Activated CD4-positive, alpha-beta memory T cell treated with anti-CD3 and anti-CD28 coated beads for 36 hours (primary cell): ENCODE measurements at places on chromosomes 7 and 10.

- DNase-seq, result no peak
Measured at GRCh38 chr7:27560706-27561235, 101.9 kb downstream of the HIBADH start.

DNA sequence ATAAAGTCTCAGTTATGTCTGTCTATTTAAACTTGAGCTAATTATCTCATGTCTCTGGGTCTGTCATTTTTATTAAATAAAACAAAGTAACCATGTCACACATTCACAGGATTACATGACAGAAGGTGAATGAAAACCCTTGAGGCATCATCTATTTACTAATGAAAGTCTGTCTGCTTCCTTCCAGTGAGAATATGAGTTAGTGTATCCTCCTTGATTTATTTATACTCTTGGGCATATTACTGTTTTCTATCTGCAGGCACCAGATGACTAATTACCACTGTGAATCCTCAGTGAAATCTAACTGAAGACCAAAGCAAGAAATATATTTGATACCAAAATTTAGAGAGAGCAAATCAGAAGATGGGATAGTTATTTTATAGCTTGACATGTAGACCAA, 163.7 kb downstream of the CDC14C start:
- DNase-seq, result no peak

DNA sequence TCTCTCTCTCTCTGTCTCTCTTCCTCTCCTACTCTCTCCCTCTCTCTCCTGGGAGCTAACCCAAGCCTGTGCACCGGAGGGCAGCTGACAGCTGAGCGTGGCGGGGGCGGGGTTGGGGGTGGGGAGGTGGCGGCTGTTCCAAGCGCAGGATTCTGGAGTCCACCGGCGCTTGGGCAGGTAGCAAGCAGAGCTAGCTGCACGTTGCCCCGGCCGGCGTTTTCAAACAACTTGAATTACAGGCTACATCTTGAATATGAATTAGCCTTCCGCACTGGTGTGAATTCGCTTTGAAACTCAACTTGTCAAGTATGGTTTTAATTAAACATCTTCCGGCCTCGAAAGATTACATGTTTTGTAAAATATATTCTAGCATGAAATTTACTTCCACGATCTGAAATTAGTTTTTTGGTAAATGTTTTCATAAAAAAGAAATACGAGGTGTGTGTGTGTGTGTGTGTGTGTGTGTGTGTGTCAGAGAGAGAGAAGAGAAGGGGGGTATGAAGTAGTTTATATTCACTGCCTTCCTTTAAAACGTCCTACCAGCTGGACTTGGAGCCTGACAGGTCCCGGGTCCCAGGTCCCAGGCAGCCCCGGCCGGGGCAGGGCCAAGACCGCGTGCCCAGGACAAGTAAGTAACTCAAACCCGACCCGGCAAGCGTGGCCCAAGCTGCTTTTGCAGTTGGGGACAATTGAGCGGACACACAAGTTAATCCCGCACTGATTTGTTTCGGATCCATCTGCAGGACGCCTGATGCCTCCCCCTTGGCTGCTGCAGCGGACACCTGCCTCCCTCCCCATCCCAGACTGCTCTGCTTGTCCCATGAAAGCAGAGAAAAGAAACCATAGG, 9.0 kb upstream of the DLX6 start:
- DNase-seq, result no peak

DNA sequence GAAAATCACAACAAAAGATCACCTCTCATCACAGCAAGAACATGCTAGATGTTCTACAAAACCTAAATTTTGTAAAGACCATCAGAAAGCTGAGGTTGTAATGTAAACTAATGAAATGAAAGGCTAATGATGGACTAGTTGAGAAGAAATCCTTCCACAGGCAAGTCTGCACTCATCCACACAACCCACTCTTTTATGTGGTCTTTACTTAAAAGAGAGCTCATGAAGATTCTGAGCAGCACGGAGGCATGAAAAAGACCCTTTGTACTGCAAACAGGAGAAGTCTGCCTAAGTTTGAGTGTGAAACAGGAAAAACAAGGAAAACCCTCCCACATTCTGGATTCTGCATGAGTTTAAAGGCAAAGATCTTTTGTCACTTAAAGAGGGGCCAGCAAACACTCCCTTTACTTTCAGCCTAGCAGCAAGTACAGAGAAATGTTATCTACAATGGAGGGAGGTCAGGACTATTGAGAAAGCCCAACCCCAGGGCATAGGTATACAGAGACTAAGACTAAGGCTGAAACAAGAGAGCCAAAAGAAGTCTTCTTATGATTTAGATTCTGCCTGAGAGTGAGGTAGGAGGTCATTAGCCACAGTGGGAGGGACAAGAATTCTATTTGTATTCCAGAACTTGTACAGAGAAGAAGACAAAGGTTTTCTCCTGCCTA, 521.2 kb upstream of the TEX47 start:
- DNase-seq, result no peak

GRCh38 chr10:119370111-119370741, 162.9 kb downstream of the GRK5 start:
- no peak for DNase-seq

- DNase-seq, result no peak
Measured at GRCh38 chr7:85479918-85480643, 293.2 kb upstream of the SEMA3D start.

DNA sequence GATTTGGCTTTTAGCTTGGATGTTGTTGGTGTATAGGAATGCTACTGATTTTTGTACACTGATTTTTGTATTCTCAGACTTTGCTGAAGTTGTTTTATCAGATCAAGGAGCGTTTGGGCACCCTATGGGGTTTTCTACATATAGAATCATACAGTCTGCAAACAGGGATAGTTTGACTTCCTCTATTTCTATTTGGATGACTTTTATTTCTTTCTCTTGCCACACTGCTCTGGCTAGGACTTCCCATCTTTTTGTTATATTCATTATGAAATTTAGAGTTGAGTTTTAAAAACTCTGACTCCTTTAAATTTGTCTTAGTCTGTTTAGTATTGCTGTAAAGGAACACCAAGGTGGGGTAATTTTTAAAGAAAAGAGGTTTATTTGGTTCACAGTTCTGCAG, 4.7 kb downstream of the ZNF786 start:
- DNase-seq, result no peak

DNA sequence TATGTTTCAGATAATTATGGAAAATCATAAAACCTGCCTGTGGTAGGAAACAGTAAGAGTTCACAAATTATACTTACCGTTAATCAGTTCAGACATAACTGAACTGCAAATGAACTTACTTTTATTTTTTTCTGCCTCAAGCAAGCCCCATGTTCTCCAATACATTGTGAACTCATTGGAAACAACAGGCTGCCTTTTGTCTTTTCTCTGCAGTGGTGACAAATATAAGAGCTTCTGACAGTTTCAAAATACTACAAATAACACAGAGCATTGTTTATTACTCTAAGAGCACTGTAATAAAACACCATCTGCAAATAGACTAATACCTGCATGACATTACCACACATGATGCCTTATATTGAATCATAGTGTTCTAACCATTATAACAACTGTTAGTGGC, 94.0 kb upstream of the CDCA7L start:
- DNase-seq, result no peak

- no peak for DNase-seq
Measured at GRCh38 chr7:16450366-16450765, 15.2 kb downstream of the SOSTDC1 start.

- peak; percentile 25 for DNase-seq
Measured at GRCh38 chr7:5282543-5283316, at the start of gene SLC29A4. TSS of gene SLC29A4 (plus strand) at chr7:5282943. CDS start at chr7:5287817, 4,874 bp downstream.
